ENCODE measurements at places on chromosomes 16 and 17.

GRCh38 chr17:16480995-16481394 lies 11.0 kb downstream of the LRRC75A start:
- no peaks in the 10 kb centered on the region for H3K36me3 ChIP-seq
- no peaks in the 10 kb centered on the region for H3K27me3 ChIP-seq
- DNase-seq, result no peak

DNA sequence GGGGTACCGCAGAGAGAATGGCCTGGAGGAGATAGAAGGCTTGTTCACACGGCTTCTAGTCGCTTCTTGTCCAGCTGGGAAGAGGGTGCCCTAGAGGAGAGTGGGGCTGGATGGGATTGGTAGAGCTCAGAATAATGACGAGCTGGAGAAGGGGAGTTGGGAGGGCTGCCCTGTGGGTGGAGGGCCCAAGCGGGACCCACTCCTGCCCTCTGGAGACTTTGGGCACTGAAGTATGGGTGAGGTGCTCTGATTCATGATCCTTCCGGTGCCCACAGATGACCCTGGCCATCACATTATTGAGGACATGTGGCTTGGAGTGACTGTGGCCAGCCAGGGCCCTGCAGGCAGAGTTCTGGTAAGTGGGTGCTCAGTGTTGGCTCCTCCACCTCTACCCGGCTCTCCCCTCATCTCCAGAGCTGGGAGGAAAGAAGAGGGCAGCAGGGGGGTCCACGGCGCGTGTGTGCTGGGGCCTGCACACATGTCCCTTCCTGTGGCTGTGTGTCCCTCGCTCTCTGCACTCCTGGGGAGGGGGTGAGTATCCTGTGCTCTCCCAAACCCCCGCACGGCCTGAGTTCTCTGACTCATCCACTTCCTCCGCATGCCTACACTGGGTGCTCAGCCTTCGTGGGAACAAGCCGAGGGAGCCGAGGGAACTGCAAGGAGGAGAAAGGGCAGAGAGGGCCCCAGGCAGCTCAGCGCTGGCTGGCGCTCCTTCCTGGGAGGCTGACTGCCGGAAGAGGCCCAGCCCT lies 8.5 kb downstream of the ITGA3 start:
- H3K4me1 ChIP-seq, result peaks cover 2% of the 10 kb centered on the region
- H3K36me3 ChIP-seq, result no peaks in the 10 kb centered on the region
- no peak overlapping the region for H3K27ac ChIP-seq

DNA sequence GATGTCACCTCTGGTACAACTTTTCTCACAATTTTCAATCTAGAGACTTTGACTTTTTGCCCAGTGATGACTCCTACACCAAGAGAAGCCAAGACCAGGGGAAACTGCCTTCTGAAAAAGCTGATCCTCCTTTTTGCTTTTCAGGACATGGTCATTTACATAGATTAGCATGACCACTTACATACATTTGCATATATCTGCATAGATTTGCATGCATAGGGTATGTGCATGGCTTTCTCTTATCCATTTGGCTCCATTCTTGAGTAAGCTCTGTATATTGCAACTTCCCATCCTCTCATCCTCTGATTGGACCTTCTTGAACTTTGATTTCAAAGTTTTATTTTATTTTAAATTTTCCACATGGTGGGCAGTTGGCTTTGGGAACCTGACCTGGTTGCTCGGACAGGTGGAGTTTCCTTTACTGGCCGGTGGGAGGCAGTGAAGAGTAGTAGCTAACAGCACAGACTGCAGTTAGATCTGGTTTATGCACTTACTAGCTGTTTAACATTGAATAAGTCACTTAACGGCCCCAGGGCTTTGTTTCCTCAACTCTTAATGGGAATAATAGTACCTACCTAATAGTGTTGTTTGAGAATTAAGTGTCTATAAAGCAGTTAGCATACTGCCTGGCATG lies 92.9 kb downstream of the GPR139 start:
- H3K27ac ChIP-seq, result no peak overlapping the region
- H3K36me3 ChIP-seq, result no peaks in the 10 kb centered on the region
- DNase-seq, result no peak
- H3K4me1 ChIP-seq, result no peaks in the 10 kb centered on the region

DNA sequence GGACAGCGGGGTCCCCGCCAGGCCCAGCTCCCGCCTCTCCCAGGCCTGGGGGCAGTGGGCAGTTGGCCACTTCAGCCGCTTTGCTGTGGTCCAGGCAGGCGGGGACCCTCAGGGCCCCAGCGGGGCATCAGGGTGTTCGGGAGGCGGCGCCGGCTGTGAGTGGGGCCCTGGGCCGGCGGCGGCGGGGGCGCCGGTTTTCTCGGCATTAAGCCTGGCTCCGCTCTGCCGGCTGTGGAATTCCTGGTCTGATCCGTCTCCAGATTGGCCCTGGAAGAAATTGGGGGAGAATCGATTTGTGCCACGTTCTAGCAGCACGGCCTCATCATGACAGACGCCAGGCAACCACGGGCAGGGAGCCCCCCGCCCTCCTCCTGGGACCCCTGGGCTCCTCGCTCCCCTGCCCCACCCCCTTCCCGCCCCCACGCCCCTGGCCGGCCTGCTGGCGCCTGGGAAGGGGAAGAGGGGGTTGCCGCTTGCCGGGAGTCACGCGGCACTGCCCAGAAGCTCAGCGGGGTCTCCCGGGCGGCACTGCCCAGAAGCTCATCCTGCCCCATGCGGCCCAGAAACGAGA lies 28.6 kb upstream of the SSTR5 start:
- H3K27me3 ChIP-seq, result no peaks in the 10 kb centered on the region
- H3K36me3 ChIP-seq, result no peaks in the 10 kb centered on the region
- DNase-seq, result no peak
- no peak overlapping the region for H3K27ac ChIP-seq

GRCh38 chr17:72875361-72875760 lies 217.1 kb downstream of the SLC39A11 start:
- H3K36me3 ChIP-seq, result peaks cover 10% of the 10 kb centered on the region
- H3K4me3 ChIP-seq, result no peak overlapping the region
- H3K4me1 ChIP-seq, result no peaks in the 10 kb centered on the region

- H3K4me1 ChIP-seq, result peaks cover 17% of the 10 kb centered on the region
- H3K36me3 ChIP-seq, result no peaks in the 10 kb centered on the region
- H3K27me3 ChIP-seq, result peaks cover 38% of the 10 kb centered on the region
- DNase-seq, result no peak
- H3K27ac ChIP-seq, result no peak overlapping the region
Observed at GRCh38 chr17:39165178-39165840, 652 bp downstream of the ARL5C start.

- no peaks in the 10 kb centered on the region for H3K36me3 ChIP-seq
- peak; percentile 65 for DNase-seq
- H3K27me3 ChIP-seq, result no peaks in the 10 kb centered on the region
- H3K4me3 ChIP-seq, result no peak overlapping the region
- peaks cover 10% of the 10 kb centered on the region for H3K4me1 ChIP-seq
Observed at GRCh38 chr17:44331249-44331760, 6.7 kb upstream of the SLC25A39 start.

DNA sequence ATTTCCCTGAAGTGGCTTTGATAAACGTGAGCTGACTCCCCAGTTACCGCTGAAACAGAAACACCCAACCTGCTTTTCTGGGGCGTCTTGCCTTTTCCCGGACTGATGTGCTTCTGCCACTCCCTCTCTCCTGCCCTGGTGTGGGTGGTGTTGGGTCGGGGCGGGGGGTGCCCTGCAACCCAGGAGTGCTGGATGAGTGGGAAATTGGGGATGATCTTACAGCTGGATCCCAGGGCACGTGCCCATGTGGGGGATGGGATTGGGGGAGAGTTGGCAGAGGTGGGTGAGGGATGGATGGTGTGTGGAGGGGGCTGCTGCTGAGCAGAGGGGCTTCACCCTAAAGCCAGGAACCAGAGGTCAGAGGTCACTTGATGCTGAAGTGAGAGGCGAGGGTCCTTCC lies 28.5 kb downstream of the PGS1 start:
- peaks cover 27% of the 10 kb centered on the region for H3K4me1 ChIP-seq
- peaks cover 46% of the 10 kb centered on the region for H3K36me3 ChIP-seq
- no peak overlapping the region for H3K4me3 ChIP-seq
- H3K27me3 ChIP-seq, result no peaks in the 10 kb centered on the region
- DNase-seq, result no peak
- no peak overlapping the region for H3K27ac ChIP-seq

- no peak overlapping the region for H3K4me3 ChIP-seq
- DNase-seq, result no peak
- no peaks in the 10 kb centered on the region for H3K36me3 ChIP-seq
- no peaks in the 10 kb centered on the region for H3K4me1 ChIP-seq
- H3K27me3 ChIP-seq, result peaks cover 25% of the 10 kb centered on the region
Observed at GRCh38 chr17:28293994-28294393, 25.0 kb upstream of the TMEM97 start.

GRCh38 chr16:70635336-70636016 lies 10.9 kb upstream of the IL34 start:
- H3K27me3 ChIP-seq, result peaks cover 8% of the 10 kb centered on the region
- H3K4me1 ChIP-seq, result no peaks in the 10 kb centered on the region
- no peak for DNase-seq
- H3K36me3 ChIP-seq, result no peaks in the 10 kb centered on the region
- H3K27ac ChIP-seq, result no peak overlapping the region
- no peak overlapping the region for H3K4me3 ChIP-seq

DNA sequence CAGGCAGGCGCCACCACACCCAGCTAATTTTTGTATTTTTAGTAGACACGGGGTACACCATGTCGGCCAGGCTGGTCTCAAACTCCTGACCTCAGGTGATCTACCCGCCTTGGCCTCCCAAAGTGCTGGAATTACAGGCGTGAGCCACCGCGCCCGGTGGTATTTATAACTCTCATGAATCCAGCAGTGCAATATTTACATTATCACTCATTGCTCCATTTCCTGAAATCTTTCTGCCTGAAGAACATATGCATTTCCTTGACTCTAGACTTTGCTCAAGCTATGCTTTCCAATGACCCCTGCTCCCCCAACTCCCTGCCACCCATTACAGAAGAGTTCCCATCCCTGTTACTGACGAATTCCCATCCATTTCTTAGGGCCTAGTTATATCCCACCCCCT lies 19.7 kb upstream of the NDUFAB1 start:
- H3K27ac ChIP-seq, result no peak overlapping the region
- no peaks in the 10 kb centered on the region for H3K27me3 ChIP-seq
- no peak overlapping the region for H3K4me3 ChIP-seq
- no peaks in the 10 kb centered on the region for H3K4me1 ChIP-seq

- H3K4me1 ChIP-seq, result no peaks in the 10 kb centered on the region
- H3K4me3 ChIP-seq, result no peak overlapping the region
- no peak overlapping the region for H3K27ac ChIP-seq
- no peak for DNase-seq
Observed at GRCh38 chr16:49484451-49484849, 110.8 kb downstream of the C16orf78 start.

GRCh38 chr16:90043526-90043925 lies 24.3 kb upstream of the DBNDD1 start:
- H3K36me3 ChIP-seq, result no peaks in the 10 kb centered on the region
- DNase-seq, result no peak

- H3K27me3 ChIP-seq, result no peaks in the 10 kb centered on the region
- no peak for DNase-seq
- H3K36me3 ChIP-seq, result no peaks in the 10 kb centered on the region
- H3K4me3 ChIP-seq, result no peak overlapping the region
- no peaks in the 10 kb centered on the region for H3K4me1 ChIP-seq
- no peak overlapping the region for H3K27ac ChIP-seq
Observed at GRCh38 chr17:6506679-6507231, 49.6 kb downstream of the PITPNM3 start.

DNA sequence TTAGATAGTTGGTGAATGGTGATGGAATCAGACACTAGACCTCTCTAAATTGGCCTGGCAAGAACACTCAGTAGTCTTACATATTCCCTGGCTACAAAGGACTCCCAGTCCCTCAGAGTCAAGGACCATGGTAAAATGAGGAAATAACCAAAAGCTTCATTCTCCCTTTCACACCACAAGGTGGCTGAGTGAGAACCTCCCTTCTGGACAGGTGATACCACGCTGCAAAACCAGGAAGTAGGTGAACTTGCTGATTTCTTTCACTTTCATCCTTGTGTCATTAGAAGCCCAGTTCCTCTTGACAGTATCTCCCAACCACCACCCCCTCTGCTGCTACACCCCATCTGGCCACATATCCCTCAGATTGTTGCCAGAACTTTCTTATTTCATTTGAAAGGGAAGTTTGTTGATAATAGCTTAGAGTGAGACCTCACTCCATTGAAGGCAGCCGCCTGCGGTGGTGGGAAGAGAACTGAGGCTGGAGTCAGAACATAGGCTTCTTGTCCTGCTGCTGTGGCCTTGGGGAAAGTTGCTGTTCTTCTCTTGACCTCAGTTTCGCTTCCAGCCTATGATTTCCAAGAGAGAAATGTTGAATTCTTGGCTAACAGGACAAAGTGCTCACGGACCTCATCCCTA lies 290.6 kb upstream of the CCL2 start:
- DNase-seq, result no peak
- H3K4me3 ChIP-seq, result peak overlapping the region; percentile 7
- peaks cover 9% of the 10 kb centered on the region for H3K27me3 ChIP-seq
- peaks cover 2% of the 10 kb centered on the region for H3K36me3 ChIP-seq
- H3K4me1 ChIP-seq, result peaks cover 44% of the 10 kb centered on the region
- H3K27ac ChIP-seq, result peak overlapping the region; percentile 61

DNA sequence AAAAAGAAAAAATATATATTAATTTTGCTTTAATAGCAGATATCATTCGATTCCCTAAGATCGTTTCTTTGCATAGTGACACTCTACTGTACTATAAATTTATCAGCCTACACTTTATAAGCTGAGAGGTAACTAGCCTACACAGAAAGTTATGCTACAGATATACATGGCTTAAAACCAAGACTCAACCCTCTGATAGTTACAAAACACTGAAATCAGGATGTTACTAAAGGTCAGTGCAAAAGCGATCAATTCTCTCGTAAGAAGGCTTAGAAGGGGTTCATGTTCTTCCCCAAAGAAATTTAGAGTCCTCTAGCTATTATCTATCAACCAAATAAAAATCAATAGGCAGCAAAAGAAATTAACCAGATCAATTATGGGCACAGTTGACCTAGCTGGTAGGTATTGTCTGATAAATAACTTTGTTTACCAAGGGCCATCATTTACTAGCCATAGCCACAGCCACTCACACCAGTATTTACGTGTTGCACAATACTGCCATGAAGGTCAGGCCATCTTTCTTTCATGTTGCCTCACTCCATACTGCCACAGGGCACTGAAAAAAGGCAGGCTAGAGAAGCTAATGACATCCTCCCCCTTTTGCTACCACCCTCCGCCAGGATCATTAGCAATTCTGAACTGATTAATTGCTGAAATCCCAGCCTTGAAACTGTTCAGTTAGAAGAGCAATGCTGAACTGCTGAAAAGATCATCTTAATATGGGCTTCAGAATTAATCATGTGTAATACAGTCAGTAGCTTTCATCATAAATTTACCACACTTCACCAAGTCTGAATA lies 43.7 kb downstream of the RND2 start:
- H3K27ac ChIP-seq, result no peak overlapping the region
- H3K4me3 ChIP-seq, result no peak overlapping the region
- no peaks in the 10 kb centered on the region for H3K27me3 ChIP-seq
- no peaks in the 10 kb centered on the region for H3K4me1 ChIP-seq
- peaks cover 27% of the 10 kb centered on the region for H3K36me3 ChIP-seq
- DNase-seq, result no peak

- no peak overlapping the region for H3K27ac ChIP-seq
- no peak overlapping the region for H3K4me3 ChIP-seq
- DNase-seq, result no peak
Observed at GRCh38 chr16:35306915-35307314, 1847.5 kb downstream of the TP53TG3F start.

All from T-helper 2 cell treated with Interferon-gamma antibody and Interleukin-4, amounts not matched to agents 5 μg/mL and 100 μg/mL, for 36 hours (primary cell).